ENCODE measurements at places on chromosomes 3 and 15.

- no peak for DNase-seq
Observed at GRCh38 chr15:48355377-48355776, 24.1 kb downstream of the DUT start.

DNA sequence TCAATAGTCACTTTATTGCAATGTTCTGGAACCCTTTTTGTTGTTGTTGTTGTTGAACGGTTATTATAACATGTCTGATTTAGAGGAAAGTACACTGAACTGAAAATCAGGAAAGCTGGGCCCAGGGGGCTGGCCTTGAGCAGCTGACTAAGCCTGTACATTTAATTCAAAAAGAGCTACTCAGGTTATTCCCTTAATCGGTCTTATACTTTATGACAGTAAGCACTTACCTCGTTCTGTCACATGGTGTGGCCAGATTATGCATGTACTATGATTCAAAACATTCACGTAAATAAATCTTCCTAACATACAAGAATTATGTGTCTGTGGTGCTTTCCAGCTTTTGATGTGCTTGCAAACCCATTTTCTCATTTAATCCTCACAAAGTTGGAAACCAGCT, 382.5 kb upstream of the TPRG1 start:
- DNase-seq: no peak

DNA sequence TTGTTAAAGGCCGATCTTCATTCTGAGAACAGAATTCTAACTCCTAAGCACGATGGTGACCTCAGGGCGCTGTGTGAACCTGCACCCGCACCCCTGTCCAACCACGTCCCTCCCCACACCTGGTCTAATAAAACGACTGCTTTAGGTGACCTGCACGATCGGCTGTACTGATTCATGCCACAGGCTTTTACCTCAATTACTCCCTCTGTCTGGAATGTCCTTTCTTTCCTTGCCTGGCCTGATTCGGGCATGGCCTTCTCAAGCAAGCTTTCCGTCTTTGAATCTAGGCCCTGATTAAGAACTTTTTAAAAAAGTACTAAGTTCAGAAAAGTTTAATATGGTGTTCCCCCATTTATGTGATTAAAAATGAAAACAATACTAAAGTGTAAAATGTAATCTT, 842 bp upstream of the U2SURP start:
- no peak for DNase-seq

GRCh38 chr15:64931381-64931780, 19.7 kb downstream of the ANKDD1A start:
- DNase-seq: no peak

- no peak for DNase-seq
Observed at GRCh38 chr15:63166219-63166618, 8.9 kb upstream of the RPS27L start.

Data from stimulated activated CD4-positive, alpha-beta T cell treated with anti-CD3 and anti-CD28 coated beads, Interleukin-2, amount 100 ng/mL, for 4 hours (primary cell).